ENCODE measurements at places on chromosomes 5 and 9.

- peak; percentile 12 for DNase-seq
Measured at GRCh38 chr5:142324136-142324870, 518 bp downstream of the SPRY4 start.

- no peak for DNase-seq
Measured at GRCh38 chr9:125888211-125888610, 141.0 kb downstream of the PBX3 start.

- peak; percentile 87 for DNase-seq
Measured at GRCh38 chr5:107486489-107486888, 184.2 kb downstream of the EFNA5 start.

GRCh38 chr9:84325347-84325973 lies 15.1 kb downstream of the SLC28A3 start:
- DNase-seq: peak; percentile 74

- peak; percentile 90 for DNase-seq
Measured at GRCh38 chr5:36373527-36374086, 71.9 kb upstream of the RANBP3L start.

GRCh38 chr5:3943859-3944258 lies 348.2 kb downstream of the IRX1 start:
- no peak for DNase-seq

GRCh38 chr5:116455061-116455460 lies 119.6 kb downstream of the SEMA6A start:
- peak; percentile 38 for DNase-seq

- no peak for DNase-seq
Measured at GRCh38 chr9:78006734-78007133, 24.9 kb downstream of the GNAQ start.

- no peak for DNase-seq
Measured at GRCh38 chr5:109703829-109704228, 14.1 kb downstream of the MAN2A1 start.

DNA sequence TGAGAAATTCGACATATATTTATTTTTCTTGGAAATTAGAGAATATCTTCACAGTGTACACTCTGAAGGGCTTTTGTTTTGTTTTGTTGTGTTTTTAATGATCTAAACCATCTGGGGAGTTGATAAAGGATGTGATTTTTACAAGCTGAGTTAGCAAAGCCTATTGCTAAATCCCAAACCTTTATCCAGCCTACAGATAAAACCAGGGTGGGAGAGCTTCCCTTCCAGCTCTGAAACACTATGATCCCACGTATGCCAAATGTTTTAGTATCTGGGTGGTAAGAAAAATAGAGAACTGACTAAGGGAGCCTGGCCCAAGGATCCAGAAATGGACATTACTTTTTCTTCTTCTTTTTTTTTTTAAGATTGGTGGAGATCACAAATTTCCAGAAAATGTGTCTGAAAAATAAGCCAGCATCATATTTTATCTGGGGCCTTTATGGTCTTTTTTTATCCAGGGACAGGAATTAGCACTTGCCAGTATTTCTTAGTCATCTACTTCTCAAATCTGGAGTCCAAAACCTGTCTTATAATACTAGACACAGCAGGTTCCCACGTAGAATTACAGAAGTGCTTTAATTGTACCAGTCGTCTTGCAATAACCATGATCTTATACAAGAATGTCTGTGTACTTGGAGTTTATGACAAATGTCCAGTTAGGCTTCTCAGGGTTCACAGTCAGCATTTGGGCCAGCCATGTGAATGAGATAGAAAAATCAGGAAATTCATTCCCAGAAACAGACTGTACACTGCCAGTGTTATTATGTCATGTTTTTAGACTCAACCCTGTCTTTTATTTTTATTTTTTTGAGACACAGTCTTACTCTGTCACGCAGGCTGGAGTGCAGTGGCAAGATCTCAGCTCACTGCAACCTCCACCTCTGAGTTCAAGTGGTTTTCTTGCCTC lies 290.8 kb upstream of the MPDZ start:
- DNase-seq: no peak

- DNase-seq: no peak
Measured at GRCh38 chr9:93697352-93698139, 121.2 kb downstream of the PHF2 start.

DNA sequence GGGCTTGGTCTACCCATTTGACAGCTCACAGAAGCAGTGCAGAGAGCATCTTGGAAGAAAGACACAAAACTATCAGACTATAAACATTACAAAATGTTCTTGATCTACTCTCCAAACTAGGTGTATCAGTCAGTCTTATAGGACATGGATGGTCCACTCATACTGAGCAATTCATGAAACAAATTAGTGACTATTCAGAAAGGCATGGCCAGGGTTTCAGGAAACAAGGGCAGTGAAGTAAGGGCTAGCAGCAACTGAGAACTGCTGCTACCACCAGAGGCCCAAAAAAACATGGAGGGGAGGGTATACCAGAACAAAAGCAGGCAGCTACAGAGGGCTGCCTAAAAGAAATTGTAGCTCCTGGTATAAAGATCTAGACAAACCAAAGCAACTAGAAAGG lies 287.0 kb downstream of the PIK3R1 start:
- DNase-seq: no peak

- DNase-seq: peak; percentile 7
Measured at GRCh38 chr9:114046875-114047274, 31.2 kb downstream of the AMBP start.

DNA sequence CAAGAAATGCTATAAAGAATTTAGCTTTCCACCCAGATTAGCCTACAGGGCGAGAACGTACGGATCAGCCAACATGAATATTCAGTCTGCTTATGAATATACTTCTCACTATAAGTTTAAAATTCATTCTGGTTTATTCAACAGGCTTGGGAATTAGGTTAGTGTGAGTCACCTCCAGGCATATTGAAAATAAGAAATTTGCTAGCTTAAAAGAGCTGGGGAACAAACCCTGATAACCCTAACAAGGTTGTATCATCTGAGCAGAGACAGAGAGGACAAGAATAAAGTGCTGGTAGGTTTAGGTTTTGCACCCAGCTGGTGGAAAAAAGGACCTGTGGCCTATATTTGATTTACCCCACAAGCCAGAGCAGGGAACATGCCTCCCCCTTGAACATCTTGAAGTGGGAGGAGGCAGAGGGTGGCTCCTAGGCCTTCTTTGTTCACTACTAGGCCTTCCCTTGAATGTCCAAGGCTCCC lies 12.3 kb downstream of the FNBP1 start:
- DNase-seq: no peak

DNA sequence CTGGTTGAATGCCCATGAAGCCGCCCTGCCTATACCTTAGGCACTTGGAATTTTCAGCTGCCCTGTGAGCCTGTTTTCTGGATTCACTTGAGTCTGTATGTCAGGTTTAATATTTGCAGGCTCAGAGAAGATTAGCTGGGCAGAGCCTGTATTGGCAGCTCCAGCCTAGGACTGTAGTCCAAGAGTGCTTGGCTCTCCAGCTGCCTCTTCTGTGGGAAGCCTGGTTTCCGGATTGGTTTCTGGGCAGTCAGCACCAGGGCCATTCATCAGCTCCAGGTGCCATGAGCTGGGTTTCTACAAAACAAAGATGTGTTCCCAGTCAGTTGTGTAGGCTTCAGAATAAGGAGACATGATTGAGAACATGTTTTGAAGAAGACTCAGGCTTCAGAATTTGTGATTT lies 90.1 kb downstream of the ARHGAP26 start:
- DNase-seq: peak; percentile 26

DNA sequence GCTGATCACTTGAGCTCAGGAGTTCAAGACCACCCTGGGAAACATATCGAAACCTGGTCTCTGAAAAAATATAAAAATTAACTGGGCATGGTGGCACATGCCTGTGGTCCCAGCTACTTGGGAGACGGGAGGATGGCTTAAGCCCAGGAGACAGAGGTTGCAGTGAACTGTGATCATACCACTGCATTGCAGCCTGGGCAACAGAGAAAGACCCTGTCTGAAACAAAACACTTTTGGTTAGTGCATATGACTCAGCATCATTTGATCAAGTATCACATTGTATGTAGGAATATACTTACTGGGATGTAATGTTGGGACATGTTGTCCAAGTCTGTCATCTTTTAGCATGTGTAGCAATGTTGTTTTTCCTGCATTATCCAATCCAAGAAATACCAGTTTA lies 12.0 kb downstream of the SAR1B start:
- DNase-seq: no peak

DNA sequence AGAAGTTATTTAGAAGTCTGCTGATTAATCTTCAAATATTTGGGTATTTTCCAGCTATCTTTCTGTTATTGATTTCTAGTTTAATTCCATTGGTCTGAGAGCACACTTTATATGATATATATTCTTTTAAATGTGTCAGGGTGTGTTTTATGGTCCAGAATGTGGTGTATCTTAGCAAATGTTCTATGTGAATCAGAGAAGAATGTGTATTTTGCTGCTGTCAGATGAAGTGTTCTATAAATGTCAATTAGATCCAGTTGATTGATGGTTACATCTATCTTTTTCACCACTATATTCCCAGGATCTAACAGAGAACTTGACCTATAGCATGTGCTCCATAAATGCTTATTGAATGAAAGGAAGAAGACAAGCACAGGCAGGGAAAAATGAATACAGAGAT lies 17.5 kb upstream of the ERAP1 start:
- DNase-seq: no peak

DNA sequence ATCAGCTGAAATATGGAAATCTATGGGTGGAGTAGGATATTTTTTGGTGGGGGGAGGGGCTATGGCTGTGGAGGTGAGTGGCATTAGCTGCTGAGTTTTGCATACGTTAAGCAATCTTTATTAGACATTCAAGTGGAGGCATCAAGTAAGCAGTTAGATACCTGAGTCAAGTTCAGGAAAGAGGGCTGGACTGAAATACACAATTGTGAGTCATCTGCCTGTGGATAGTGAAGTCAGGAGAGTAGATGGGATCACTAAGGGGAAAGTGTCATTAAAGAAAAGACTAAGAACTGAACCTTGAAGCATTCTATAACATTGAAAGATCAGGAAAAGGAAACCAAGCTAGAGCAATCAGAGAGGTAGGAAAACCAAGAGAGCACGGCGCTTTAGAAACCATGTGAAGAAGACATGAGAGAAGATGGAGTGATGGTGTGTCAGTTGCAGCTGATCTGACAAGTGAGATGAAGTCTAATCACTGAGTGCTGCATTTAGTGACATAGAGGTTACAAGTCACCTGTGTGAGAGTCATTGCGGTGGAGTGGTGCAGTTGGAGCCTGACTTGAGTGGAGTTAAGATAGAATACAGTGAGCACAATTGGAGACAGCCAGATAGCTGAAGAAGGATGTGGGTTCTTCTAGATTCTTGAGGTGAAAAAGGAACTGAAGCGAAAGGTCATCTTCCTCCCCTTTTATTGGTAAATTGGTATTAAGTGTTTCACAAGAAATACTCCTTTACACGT lies 88.7 kb downstream of the PIP5K1B start:
- DNase-seq: peak; percentile 2

DNA sequence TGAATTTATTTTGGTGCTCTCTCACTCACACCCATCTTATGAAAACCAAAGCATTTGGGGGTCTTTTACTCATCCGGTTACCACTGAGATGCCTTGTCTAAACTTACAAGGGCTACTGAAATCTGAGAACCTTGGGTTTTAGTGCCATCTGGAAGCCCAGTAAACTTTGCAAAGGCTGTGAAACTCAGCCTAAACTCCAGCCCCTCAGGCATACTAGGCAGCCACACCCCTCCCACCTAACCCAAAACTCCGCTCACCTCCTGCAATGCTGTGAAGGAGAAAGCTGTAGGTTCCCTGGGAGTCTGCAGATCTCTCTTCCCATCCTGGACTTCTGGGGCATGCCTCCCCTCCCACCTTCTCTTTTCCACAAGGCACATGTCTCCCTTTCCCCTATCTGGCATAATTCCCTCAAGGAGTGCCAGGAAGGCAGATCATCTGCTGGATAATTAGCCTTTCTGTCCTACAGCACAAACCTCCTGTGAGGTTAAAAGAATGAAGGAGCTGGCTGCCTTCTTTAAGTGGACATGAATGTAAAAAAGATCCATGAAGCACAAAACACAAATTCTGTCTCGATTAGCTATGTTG lies 71.5 kb upstream of the ANXA1 start:
- DNase-seq: no peak

DNA sequence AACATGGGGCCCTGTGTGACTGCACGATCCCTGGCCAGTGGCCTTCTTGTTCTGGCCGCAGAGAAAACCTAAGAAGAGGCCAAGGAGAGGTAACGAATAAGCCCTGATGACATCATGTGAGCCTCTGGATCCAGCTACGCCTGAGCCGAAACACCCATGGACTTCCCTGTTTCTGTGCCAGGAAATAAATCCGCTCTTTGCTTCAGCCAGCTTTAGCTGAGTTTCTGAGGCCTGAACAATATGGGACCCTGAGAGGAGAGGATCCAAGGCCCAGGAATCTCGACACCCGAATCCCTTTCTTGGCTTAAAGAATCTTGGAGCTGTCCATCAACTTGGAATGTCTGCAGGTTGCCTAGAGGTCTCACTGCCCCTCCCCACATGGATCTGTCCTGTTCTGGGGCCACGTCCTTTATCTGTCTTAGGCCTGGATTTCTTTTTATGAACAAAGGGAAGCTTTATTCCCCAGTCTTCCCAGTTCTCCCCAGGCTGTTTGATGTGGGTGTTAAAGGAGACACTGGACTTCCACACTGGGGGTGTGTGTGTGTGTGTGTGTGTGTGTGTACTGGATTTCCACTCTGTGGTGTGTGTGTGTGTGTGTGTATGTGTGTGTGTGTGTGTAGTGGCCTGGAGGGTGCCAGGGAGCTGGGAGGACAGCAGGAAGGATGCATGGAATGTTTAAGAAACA lies 13.7 kb downstream of the IER5L start:
- no peak for DNase-seq

DNA sequence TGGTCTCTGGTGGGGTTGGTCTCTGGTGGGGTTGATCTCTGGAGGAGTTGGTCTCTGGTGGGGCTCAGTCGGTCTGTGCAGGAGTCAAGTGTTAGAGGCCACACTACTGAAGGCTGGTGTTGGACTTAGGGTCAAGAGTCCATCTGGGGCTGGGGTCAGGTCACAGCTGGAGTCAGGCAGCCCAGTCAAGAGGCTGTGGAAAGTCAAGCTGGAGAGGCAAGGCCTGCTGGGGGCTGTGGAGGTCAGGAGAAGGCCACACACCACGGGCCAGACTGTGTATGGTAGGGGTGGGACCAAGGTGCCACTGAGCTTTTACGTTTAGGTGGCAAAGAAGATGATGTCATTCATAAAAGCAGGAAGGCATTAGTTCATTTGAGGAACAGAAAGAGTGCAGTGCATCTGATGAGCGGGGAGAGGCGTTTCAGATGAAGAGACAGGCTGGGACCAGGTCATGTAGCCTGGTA lies 16.7 kb upstream of the CD74 start:
- no peak for DNase-seq

- no peak for DNase-seq
Measured at GRCh38 chr9:72390907-72391306, 25.9 kb upstream of the ZFAND5 start.
